ENCODE measurements at places on chromosomes 4 and X.

DNA sequence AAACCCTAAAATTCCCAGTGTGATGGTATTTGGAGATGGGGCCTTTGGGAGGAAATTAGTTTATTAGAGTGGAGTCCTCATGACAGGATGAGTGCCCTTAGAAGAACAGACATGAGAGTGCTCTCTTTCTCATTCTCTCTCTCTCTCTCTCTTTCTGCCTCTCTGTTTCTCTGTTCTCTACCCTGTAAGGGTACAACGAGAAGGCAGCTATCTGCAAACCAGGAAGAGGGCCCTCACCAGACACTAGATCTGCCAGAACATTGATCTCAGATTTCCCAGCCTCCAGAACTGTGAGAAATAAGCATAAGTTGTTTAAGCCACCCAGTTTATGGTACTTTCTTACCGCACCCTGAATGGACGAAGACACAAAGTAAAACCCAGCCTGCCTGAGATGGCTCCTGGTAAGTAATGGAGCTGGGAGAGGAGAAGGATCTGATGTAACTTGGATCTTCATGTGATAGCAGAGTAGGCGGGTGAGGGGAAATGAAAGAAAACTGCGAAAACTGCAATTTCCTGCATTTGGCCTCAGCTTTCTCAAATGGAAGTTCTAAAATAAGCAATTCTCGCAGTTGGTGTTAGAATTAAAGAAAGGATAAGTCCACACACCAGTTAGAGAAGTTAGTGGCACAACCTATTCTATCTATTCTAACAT lies 8.7 kb upstream of the CDS1 start:
- H3K4me1 ChIP-seq: no peaks in the 10 kb centered on the region
- H3K27me3 ChIP-seq: no peaks in the 10 kb centered on the region
- DNase-seq: peak; percentile 29
- no peaks in the 10 kb centered on the region for H3K36me3 ChIP-seq
- H3K4me3 ChIP-seq: no peak overlapping the region

GRCh38 chr4:140172960-140173359 lies 19.0 kb upstream of the MAML3 start:
- H3K4me3 ChIP-seq: no peak overlapping the region
- no peaks in the 10 kb centered on the region for H3K27me3 ChIP-seq
- H3K36me3 ChIP-seq: no peaks in the 10 kb centered on the region
- no peak for DNase-seq
- H3K4me1 ChIP-seq: no peaks in the 10 kb centered on the region
- H3K27ac ChIP-seq: no peak overlapping the region

GRCh38 chrX:3518870-3519269 lies 172.4 kb upstream of the MXRA5 start:
- no peak overlapping the region for H3K4me3 ChIP-seq
- no peak overlapping the region for H3K27ac ChIP-seq
- DNase-seq: no peak

DNA sequence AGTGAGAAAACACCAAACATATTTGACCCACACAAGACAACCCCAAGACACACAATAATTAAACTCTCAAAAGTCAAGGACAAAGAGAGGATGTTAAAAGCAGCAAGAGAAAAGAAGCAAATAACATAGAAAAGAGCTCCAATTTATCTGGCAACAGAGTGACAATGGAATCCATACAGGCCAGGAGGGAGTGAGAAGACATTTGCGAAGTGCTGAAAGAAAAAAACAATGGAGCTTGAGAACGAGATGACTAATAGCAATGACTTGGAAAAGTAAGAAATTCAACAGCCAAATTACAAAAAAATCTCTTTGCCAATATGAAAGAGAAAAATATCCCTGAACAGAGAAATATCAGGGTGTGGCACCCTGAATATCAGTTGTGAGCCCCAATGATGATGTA lies 61.6 kb downstream of the MAD2L1 start:
- peak; percentile 53 for DNase-seq
- peaks cover 5% of the 10 kb centered on the region for H3K4me1 ChIP-seq
- no peaks in the 10 kb centered on the region for H3K36me3 ChIP-seq
- H3K27me3 ChIP-seq: no peaks in the 10 kb centered on the region

DNA sequence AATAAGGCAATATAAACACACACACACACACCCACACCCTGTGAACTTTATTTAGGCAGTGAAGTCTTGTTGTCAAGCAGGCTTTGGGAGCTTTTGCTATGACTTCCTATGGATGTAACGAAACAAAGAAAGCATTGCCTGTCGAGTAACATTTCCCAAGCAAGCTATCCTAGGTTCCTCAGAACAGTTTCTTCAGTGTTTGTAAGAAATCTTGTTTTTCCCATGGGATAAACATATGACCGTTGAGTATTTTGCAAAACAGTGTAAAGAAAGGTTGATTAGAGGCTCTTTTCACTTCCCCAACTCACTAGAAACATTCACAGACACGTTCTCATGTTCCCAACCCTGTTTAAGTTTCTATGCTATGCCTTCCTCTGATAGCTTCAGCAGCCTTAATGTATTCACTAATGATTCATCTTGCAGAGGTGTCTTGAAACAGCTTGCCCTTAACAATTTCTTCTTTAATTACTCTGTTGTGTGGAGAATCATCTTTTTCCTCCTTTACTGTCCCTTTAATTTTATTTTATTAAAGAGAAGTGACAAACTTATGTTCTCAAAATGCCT lies 1947.1 kb upstream of the TENM3 start:
- no peak for DNase-seq
- H3K4me1 ChIP-seq: no peaks in the 10 kb centered on the region
- no peaks in the 10 kb centered on the region for H3K36me3 ChIP-seq
- H3K27ac ChIP-seq: no peak overlapping the region

DNA sequence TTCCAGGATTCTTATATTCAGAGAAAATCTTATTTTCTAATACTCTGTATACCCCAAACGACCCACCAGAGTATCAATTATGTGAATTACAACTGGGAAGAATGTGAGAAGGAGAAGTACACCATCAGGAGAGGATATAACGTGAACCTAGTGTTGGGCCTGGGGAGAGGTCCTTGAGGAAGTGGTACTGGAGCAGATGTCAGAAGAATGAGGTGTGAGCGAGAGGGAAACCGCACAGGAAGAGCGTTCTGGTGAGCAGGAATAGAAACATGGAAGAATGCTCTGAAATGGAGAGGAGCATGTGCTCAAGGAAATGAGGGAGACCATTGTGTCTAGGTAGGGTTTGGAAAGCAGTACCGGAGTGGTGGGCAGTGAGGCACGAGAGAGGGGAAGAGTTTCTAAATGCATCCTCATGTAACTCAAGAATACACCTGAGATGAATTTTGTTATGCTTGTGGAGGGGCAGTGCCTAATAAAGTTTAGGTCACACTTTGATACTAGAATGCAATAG lies 151.6 kb downstream of the GRID2 start:
- DNase-seq: no peak
- no peaks in the 10 kb centered on the region for H3K4me1 ChIP-seq
- no peak overlapping the region for H3K27ac ChIP-seq
- H3K27me3 ChIP-seq: no peaks in the 10 kb centered on the region
- no peaks in the 10 kb centered on the region for H3K36me3 ChIP-seq

- no peaks in the 10 kb centered on the region for H3K36me3 ChIP-seq
- no peak overlapping the region for H3K4me3 ChIP-seq
- no peaks in the 10 kb centered on the region for H3K27me3 ChIP-seq
- H3K4me1 ChIP-seq: no peaks in the 10 kb centered on the region
- DNase-seq: no peak
- H3K27ac ChIP-seq: no peak overlapping the region
These were observed 252.0 kb downstream of the FRMPD4 start for GRCh38 chrX:12390301-12390700.

DNA sequence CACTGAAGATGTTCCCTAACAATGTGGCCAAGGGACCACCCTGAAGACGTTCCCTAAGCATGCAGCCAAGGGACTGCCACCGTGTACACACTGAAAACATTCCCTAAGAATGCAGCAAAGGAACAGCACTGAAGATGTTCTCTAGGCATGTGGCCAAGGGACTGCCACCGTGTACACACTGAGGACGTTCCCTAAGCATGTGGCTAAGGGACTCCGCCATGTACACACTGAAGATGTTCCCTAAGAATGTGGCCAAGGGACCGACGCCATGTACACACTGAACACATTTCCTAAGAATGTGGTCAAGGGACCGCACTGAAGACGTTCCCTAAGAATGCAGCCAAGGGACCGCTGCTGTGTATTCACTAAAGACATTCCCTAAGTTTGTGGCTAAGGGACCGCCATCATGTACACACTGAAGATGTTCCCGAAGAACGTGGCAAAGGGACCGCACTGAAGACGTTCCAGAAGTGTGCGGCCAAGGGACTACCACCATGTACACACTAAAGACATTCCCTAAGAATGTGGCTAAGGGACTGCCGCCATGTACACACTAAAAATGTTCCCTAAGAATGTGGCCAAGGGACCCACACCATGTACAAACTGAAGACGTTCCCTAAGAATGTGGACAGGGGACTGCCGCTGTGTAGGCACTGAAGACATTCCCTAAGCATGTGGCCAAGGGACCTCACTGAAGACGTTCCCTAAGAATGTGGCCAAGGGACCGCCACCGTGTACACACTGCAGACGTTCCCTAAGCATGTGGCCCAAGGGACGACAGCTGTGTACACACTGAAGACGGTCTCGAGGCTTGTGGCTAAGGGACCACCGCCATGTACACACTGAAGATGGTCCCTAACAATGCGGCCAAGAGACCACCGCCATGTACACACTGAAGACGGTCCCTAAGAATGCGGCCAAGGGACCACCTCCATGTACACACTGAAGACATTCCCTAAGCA lies 54.8 kb downstream of the DHRSX start:
- no peak overlapping the region for H3K4me3 ChIP-seq
- H3K27ac ChIP-seq: no peak overlapping the region
- peaks cover 4% of the 10 kb centered on the region for H3K36me3 ChIP-seq
- DNase-seq: no peak
- no peaks in the 10 kb centered on the region for H3K27me3 ChIP-seq

DNA sequence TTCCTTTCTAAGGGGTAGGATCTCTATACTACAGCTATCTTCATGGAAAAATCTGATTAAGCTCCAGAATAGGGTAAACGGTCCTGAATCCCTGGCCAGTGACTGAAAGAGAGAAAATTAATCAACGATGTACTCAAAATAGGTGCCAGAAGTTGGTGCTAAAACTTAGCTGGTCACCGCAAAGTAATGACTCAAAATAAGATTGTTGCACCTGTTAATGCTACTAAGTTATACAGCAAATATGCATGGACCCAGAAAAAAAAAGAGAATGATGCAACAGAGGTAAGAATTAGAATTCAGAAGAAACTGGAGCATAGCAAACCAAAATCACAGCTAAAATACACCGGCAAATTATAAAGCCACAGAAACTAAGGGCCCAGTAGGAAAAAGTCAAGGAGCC lies 239.7 kb upstream of the FAM241A start:
- no peaks in the 10 kb centered on the region for H3K27me3 ChIP-seq
- DNase-seq: no peak
- H3K4me3 ChIP-seq: no peak overlapping the region
- H3K36me3 ChIP-seq: no peaks in the 10 kb centered on the region

DNA sequence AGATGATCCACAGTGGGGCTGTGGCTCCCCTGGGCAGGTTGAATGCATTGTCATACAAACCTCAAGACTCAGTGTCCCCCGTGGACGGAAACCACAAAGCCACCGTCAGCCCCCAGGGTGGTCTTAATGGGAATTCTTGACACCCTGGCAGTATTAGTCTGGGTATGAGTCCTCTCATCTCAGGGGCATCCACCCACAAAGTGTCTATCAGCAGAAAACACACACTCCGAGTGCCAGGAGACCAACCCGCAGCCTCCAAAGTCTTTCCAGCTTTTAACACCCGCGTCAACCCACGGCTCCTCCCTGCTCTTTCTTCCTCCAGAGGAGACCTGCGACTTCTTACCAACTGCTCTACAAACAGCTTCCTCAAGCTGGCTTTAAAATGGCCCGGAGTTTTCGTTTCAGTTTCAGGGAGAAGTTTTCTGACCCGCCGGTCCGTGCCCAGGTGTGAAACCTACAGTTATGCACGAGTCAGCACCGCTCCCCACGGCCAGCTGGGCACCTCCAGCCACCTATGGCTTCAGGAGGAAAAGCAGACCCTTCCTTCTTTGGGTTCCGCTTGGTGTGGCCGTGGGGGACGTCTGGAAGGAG lies 14.4 kb upstream of the ASMTL start:
- H3K27me3 ChIP-seq: peaks cover 36% of the 10 kb centered on the region
- no peaks in the 10 kb centered on the region for H3K36me3 ChIP-seq
- DNase-seq: peak; percentile 30

DNA sequence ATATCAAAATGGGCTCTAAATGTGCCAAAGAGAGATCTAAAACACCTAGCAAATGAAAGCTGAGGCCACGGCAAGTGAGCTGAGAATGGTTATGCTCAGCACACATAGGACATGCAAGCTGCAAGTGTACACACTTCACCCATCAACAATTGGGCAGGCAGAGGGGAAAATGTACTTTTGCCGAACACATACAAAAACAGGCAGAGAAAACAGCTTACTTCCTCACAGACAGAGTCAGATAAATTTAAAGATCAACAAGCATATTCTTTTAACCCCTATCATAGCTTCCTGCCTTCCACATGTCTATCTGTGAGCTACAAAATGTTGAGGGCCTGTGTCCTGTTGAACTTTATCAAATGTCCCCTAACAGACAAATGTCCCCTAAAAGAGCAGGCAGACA lies 60.3 kb downstream of the SH3KBP1 start:
- no peaks in the 10 kb centered on the region for H3K4me1 ChIP-seq
- peaks cover 8% of the 10 kb centered on the region for H3K27me3 ChIP-seq
- no peak for DNase-seq
- no peak overlapping the region for H3K27ac ChIP-seq
